ENCODE measurements at places on chromosomes 4 and X.

GRCh38 chr4:107050525-107051135 is 14.5 kb upstream of the DKK2 start:
- DNase-seq: no peak

GRCh38 chr4:73525611-73526010 is 44.1 kb downstream of the AFM start:
- DNase-seq: no peak

- DNase-seq: no peak
Observed at GRCh38 chr4:140757232-140757630, 1.0 kb upstream of the TBC1D9 start.

- DNase-seq: peak; percentile 73
Observed at GRCh38 chr4:148052448-148052847, 320.6 kb downstream of the ARHGAP10 start.

DNA sequence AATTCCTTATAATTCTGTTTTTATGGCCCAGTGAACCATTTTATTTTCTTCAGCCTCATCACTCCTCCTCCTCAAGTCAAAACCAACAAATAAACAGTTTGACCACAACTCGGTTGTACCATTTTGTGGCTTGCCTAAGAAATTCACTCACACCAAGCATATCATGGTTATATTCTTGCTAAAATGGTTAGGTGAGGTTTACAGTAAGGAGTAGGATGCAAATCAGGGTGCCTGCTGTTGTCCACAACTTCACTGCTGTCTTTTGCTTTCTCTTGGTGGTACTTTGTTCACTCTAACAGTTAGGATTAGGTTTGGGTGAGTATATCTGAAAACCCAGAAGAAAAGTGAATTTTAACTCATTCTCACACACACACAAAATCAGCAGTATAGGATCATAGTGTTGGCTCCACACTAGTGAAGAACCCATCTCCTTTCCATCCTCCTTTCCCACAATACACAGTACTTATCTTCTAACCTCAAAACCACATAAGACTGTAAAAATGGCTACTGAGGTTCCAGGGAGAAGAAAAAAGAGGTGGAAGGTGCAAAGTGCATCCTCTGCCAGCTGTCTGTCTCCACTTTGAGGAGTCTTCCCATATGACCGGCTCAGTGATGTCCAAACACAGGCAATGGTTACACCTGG is 368.8 kb downstream of the STPG2 start:
- DNase-seq: no peak

DNA sequence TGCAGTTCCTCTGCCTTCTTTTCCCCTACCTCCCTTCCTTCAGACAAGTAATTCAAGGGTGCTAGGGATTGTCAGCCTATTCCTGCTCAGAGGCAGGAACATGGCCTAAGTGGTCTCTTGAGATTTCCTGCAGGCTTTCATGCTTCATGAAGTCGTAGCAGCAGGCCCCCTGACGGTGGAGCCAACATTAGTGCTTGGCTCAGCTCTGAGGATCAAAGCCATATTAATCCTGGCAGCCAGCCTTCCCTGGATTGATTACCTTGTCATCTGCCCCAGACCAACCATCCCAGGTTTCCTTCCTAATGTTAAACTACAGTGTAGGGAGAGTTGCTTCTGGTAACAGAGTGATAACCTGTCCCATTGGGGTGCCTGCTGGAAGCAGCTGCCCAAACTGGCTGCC is 84.1 kb downstream of the SLC16A2 start:
- DNase-seq: no peak

- no peak for DNase-seq
Observed at GRCh38 chrX:38890326-38890725, 89.1 kb downstream of the MID1IP1 start.

DNA sequence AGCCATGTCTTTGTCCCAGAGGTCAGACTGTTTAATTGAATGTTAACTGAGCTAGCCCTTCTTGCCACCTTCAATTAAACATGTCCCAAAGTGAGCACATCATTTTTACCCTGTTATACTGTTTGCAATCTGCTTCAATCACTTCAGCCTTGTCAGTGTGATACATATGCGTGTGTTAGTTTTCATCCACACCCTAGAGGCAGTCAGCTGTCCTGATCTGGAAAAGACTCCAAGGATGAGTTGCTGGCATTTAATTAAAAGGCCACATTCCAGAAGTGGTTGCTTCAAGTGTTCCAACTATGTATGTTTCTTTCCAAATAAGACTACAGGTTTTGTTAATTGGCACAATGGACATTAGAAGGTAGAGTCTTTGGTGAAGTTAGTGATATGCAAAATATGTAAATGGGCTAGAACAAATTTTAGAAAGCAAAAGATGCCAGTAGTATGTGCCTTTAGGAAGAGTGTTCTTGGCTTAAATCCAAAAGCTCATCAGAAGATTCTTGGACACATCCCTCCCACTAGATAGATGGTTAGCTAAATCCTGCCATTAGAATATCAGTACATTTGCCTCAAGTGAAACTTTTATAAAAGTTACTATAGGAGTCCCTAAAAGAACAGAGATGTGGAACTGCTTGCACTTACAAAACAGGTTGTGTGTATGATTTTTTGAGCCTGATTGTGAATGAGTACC is 79.5 kb upstream of the SLIT2 start:
- no peak for DNase-seq

DNA sequence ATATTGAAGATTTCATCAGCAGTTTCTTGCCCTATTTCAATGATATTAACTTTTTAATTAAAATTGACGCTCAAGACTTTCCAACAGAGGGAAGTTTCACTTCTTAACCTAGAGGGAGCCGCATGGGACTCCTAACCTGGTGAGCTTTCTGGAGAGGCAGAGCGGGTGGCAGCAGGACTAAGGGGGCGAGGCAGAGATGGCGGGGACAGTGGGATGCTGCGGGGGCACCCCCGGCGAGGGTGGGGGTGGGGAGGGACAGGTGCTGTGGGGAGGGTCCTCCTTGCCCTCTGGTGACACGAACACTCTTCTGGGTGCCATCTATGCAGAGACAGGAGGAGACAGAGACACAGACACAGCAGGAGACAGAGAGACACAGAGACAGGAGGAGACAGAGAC is 104.4 kb downstream of the ADRA2C start:
- DNase-seq: no peak

DNA sequence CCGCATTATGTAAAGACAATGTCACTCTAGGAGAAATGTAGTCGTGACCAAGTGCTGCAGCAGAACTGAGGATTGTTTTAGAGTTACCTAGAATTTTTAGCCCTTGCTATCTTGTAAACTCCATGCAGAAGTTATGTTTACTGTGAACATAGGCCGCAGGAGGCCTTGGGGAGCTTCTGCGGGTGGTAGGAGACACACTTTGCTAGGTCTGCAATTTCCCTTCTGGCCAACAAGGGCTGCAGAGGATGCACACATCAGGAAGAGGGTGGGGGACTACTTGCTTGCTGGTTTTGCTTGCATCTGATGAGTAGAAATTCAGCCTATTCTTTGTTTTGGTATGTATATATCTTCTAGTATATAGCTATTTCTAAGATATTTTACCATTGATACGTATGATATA is 23.1 kb downstream of the BANK1 start:
- no peak for DNase-seq

GRCh38 chr4:164438321-164438720 is 315.6 kb upstream of the SMIM31 start:
- no peak for DNase-seq

Measured in central memory CD4-positive, alpha-beta T cell (primary cell).